ENCODE measurements at places on chromosomes 16 and 17.

GRCh38 chr16:10514369-10515055 is 65.9 kb downstream of the EMP2 start:
- peak; percentile 52 for DNase-seq

DNA sequence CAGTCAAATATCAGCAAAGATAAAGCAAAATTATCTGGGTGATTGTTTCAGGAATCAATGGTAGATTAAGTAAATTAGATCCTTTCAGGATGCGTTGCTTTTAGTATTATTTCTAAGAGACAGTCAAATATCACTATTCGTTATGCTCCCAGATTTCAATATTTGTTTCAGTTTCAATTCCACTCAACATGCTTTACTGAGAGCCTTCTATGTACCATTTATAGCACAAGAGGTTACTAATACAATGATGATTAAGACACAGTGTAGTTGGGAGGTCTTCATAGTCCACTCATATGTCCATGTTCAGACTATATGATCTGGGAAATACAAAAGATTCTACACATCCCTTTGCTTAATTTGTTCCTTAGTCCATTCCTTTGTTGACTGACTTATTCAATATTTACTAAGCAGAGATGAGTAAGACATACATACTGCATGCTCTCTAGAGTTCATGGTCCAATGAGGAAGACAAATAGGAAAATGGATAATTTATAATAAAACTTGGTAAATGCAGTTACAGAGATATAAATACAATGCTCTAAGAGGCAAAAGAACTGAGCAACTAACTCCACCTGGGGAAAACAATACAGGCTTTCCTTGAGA is 88.2 kb upstream of the NOG start:
- no peak for DNase-seq

DNA sequence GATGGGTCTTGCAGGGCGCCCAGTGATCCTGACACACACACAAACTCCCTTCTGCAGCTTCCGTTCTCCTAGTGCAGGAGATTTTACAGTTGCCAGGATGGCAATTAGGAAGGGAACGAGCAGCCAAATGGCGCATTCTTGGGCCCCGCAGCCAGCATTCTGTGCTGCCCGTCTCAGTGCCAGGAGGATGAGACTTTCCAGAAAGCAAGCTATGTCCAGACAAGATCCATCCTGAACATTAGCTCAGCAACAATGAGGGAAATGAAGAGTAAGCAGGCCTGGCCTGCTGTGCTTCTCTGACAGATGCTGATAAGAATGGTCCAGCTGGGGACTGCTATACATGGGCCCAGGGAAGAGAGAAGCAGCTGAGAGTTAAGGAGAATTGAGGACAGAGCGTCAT is 16.5 kb downstream of the SPPL2C start:
- DNase-seq: no peak

- no peak for DNase-seq
These were observed 111.3 kb upstream of the CRHR1 start for GRCh38 chr17:45672792-45673191.

- no peak for DNase-seq
These were observed 147.0 kb upstream of the CIBAR2 start for GRCh38 chr16:85259115-85259831.

GRCh38 chr17:17151962-17152361 is 54.2 kb downstream of the PLD6 start:
- DNase-seq: peak; percentile 93

- DNase-seq: no peak
These were observed 191.4 kb upstream of the CDH5 start for GRCh38 chr16:66175058-66175457.

GRCh38 chr16:86256995-86257394 is 253.3 kb upstream of the FOXF1 start:
- DNase-seq: no peak

GRCh38 chr17:68843522-68843921 is 111.7 kb downstream of the ABCA8 start:
- DNase-seq: no peak

GRCh38 chr17:71757156-71757555 is 363.7 kb upstream of the SOX9 start:
- DNase-seq: no peak

GRCh38 chr17:58873926-58874325 is 118.3 kb downstream of the PPM1E start:
- no peak for DNase-seq

DNA sequence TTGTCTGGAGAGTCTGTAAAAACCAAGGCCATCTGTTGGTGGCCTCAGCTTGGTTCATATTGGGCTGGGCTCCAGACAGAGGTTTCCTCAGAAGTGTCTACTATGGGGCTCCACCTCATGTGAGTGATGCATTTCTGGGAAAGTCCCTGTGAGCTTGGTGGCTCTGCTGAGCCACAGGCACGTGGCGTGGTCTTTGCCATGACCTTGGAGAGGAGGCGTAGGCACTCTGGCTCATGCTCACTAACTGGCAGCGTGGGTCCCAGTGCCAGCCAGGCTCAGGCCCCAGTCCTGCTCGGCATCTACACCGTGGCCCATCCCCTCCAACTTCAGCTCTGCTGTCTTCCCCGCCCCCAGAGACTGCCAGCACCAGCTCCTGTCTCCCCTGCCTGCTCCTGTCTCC is 10.7 kb upstream of the SMTNL2 start:
- no peak for DNase-seq

DNA sequence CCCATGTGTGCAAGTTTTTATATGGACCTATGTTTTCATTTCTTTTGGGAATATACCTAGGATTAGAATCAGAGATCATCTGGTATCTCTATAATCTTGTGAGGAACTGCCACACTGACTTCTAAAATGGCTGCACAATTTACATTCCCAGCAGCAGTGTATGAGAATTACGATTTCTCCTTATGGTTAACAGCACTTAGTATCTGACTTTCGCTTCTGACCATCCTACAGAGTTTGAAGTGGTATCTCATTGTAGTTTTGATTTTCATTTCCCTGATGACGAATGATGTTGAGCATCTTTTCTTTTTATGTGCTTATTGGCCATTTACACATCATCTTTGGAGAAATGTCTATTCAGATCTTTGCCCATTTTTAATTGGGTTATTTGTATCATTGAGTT is 10.0 kb downstream of the C16orf96 start:
- no peak for DNase-seq

GRCh38 chr16:75379339-75379738 is 54.0 kb downstream of the CFDP1 start:
- no peak for DNase-seq

GRCh38 chr17:39225959-39226683 is 376 bp upstream of the STAC2 start:
- DNase-seq: peak; percentile 50

DNA sequence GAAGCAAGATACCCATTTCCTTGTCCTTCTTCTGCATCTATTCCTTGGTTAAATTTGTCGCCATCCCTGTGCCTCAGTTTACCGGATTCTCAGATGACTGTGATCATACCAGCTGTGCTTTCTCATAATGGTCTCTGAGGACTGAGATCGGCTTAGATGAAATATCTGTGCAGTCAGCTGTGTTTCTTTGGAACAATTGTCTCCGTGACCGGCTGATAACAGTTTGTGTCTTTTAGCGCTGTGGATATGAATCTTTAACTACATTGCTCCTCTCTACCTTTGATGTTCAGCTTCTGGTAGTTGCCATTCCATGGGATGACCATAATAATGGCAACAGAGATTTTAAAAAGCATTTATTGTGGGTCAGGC is 473 bp downstream of the FTO start:
- DNase-seq: no peak

DNA sequence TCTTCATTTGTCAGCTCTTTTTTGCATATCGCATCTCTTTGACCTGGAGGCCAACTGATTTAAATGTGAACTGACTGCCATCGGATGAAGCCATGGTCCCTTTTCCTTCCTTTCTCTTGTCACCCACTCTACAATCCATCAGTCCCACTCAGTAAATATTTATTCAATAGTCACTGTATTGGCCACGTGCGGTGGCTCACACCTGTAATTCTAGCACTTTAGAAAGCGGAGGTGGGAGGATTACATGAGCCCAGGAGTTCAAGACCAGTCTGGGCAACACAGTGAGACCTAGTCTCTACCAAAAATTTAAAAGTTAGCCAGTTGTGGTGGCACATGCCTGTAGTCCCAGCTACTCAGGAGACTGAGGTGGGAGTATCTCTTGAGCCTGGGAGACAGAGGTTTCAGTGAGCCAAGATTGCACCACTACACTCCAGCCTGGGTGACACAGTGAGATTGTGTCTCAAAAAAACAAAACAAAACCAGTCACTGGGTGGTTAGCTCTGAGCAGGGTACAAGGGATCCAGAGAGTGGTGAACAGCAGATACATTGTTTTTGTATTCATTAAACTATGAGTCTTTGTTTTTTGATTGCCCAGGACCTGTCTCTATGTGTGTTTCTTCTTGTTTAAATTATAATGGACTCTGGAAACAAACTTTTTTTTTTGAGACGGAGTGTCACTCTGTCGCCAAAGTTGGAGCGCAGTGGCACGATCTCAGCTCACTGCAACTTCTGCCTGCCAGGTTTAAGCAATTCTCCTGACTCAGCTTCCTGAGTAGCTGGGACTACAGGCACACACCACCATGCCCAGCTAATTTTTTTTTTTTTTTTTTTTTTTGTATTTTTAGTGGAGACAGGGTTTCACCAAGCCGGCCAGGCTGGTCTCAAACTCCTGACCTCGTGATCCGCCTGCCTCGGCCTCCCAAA is 6.9 kb downstream of the PHAF1 start:
- no peak for DNase-seq

- no peak for DNase-seq
These were observed 259.4 kb upstream of the IRX3 start for GRCh38 chr16:54545854-54546511.

- peak; percentile 25 for DNase-seq
These were observed 30.3 kb downstream of the CPSF4L start for GRCh38 chr17:73231395-73231794.

DNA sequence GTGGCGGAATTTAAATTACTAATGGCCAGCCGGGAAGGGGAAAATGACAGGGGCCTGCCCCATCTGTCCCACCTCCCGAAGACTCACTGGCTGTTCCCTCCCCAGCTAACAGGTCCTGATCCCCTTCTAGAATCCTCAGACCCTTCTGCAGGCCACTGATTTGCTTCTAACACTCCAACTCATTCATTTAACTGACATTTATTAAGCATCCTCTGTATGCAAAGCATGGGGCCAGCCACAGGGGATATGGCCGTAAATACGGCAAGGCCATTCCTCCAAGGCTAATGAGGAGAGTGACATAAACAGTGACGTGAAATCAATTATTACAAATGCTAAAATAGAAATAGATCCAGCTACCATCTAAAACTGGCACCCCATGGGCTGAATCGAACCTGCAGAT is 195.3 kb downstream of the GSG1L start:
- no peak for DNase-seq

DNA sequence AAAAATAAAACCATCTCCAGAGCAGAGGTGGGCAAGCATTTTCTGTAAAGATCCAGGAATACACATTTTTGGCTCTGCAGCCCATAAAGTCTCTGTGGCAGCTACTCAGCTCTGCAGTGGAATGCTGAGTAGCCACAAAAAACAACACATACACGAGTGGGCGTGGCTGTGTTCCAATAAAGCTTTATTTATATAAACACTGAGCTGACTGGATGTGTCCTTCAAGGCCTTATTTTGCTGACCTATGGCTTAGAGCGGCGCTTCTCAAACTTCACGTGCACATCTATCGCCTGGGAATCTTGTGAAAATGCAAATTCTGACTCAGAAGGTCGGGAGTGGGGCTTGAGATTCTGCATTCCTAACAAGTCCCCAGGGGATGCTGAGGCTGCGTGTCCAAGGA is 39.7 kb downstream of the XYLT1 start:
- peak; percentile 25 for DNase-seq

GRCh38 chr16:86044881-86045590 is 146.1 kb downstream of the IRF8 start:
- no peak for DNase-seq

DNA sequence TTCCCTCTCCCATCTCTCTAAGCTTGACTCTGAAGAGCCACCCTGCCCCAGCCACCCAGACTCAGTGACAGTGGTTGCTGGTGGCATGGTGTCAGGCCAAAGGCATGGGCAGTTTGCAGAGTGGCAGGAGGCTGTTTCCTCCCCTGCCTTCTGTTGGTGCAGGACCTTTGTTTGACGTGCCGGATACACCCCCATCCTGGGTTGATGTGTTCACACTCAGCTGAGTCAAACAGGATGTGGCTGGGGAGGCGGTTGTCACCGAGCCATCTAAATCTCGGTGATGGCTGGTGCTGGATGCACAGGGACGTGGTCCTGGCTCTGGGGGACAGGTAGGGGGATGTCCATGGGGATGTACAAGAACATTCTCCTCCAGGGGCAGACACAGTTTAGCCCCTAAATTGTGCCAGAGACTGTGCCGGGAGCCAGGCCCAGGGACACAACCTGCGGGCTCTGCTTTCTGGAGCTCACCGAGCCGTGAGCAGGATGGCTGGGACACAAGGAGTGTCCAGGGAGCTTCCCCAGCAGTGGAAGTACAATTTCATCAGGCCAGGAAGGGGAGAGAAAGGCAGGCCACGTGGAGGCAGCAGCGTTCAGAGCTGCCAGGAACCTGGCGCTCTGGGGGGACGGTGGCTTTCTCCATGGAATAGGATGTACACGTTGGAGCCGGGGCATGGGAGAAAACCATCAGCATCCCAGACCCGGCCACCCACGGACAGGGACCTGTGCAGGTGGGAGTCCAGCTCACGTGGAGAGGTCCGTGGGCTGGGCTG is 264.2 kb downstream of the SEC14L1 start:
- peak; percentile 87 for DNase-seq

DNA sequence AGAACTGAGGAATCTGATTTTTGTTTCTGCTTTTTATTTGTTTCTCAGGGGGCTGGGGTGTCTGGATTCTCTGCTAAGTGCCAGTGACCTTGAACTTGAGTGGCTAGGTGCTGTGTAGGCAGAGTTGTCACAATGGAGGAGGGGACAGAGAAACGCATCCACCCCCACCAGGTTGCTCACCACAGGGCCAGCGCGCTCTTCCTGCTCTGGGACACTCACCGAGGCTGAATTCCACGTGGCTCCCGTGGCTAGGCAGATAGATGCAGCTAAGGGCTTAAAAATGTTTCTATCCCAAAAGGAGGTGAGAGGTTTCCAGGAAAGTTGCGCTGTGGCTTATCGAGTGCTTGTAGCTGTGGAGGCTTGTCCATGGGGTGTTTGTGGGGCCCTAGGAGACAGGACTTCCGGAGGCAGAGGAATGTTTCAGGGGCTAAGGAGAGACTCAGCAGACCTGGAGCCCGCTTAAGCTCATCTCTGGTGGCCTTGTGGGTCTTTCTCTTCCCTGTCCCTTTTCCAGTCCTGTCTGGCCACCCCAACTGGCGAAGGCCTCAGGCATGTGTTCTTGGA is 36.8 kb downstream of the ADCY7 start:
- peak; percentile 21 for DNase-seq

- no peak for DNase-seq
These were observed 504 bp downstream of the ERBB2 start for GRCh38 chr17:39700148-39700987.

- no peak for DNase-seq
These were observed 170.4 kb downstream of the TRIM37 start for GRCh38 chr17:58936295-58936694.
